ENCODE measurements at places on chromosomes 13 and 19. TPM values are rescaled to one million over a fixed set of nuclear protein-coding genes. Genes with fewer than 3 reads are reported as not detected.

Gene ELOF1
- total RNA-seq, result 51.6 TPM

Gene RASL11A
- total RNA-seq, result 19.9 TPM

Gene CGB2
- total RNA-seq, result not detected

GRCh38 chr19:11012507-11012906, 51.7 kb downstream of the SMARCA4 start:
- no peak for DNase-seq

DNA sequence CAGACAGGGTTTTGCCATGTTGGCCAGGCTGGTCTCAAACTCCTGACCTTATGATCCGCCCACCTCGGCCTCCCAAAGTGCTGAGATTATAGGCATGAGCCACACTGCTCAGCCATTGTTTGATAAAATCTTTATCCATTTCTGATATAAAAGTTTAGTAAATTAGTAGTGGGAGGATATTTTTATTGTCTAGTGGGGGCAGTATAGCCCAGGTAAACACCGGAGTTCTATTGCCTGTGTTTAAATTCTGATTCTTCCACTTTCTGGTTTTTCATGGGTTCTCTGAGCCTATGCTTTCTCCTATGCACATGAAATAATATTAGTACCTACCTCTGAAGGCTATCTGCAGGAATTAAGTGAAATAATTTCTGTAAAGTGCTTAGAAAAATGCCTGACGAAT, 20.1 kb upstream of the ARHGEF18 start:
- no peak for DNase-seq

GRCh38 chr13:78609464-78610205, 6.3 kb upstream of the POU4F1 start:
- DNase-seq, result no peak

DNA sequence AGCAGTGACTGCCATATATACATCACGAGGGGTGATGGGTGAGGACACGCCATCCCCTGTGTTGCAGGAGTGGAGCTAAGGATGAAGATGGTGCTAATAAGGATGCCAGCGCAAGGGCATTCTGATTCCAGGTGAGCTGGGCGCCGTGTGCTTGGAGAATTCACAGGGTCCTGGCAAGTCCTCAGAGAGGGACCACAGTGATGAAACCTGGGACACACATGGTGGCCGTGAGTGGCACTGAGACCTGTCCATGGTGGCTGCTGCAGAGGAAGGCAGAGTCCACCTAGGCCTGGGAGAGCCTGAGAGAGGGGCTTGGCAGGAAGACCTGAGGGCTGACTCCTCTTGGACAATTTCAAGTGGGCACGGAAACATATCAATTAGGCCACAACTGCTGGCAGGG, 65.2 kb downstream of the RFX2 start:
- DNase-seq, result no peak

GRCh38 chr13:98308086-98308911, 131.2 kb upstream of the RNF113B start:
- no peak for DNase-seq

DNA sequence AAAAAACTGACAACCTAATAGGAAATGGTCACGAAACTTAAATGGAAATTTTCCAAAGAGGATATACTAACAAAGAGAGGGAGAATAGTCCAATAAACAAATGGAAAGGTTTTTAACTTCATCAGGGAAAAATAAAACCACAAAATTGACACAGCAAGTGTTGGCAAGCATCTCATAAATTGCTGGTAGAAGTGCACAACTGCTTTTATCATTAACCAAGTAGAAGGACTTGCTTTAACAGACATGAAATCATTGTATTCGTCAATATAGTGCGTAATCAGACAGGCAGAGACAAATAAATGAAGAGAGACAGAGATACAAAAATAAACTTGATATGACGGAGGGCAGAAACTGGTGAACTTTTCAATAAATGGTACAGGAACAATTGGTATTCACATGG, 7.4 kb downstream of the TGDS start:
- DNase-seq, result no peak

- DNase-seq, result no peak
Observed at GRCh38 chr19:29641597-29641996, 23.7 kb upstream of the PLEKHF1 start.

Data from MG63 (cell line).